ENCODE measurements at places on chromosomes 11 and 22. TPM values are rescaled to one million over a fixed set of nuclear protein-coding genes. Genes with fewer than 3 reads are reported as not detected.

ZNRF3 gene
- 7.2 TPM for total RNA-seq

DNA sequence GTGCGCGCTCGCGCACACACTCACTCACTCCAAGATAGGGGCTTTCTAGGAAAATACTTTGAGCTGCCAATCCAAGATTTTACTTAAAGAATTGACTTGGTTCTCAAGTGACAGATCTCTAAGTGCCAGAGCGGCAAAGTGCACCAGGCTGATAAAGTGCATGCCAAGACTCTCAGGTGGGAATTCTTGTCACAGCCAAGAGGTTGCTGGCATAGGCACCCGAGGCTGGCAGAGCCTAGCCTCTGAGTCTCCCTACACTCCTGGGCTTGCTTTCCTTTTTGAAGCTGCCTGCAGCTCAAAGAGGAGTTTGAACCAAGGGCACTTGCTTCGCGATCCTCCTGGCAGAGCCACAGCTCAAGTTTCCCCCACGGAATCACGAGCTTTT is 2.5 kb upstream of the ADM start:
- H3K4me3 ChIP-seq: peak overlapping the region; percentile 50
- DNase-seq: peak; percentile 49
- H3K27ac ChIP-seq: no peak overlapping the region
- no peaks in the 10 kb centered on the region for H3K27me3 ChIP-seq

DNA sequence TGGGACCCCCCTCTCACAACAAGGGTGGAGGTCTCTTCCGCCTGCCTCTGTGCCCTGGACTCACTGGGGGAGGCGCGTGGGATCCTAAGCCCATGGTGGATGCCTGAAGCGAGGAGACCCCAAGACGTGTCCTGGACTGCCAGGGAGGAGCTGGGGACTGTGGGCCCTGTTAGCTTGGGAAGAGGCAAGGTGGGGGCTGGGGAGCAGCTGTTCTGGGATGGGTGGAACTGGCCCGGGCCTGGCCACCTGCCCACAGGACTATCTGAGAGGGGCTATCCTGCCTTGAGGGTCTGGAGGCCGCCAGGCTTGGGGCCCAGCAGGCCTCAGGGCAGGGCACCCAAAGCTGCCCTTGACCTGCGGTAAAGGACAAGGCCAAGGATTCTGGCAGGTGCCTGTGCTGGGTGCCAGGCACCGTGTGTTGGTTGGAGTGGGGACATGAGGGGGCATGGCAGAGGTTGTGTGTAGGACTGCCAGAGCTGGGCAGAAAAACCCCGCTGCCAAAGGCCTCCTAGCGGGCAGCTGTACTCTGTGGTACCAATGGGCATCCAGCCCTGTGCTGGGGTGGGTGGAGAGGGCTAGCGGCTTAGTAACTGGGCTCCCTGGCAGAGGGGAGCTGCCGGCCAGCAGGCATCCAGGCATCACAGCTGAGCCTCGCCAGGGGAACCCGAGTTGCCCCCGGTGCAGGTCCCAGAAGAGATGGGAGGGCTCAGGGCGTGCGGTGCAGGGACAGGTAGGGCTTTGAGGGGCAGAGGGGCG is 670 bp downstream of the LSP1 start:
- no peaks in the 10 kb centered on the region for H3K27me3 ChIP-seq
- no peak overlapping the region for H3K27ac ChIP-seq
- DNase-seq: no peak
- H3K4me3 ChIP-seq: no peak overlapping the region

DNA sequence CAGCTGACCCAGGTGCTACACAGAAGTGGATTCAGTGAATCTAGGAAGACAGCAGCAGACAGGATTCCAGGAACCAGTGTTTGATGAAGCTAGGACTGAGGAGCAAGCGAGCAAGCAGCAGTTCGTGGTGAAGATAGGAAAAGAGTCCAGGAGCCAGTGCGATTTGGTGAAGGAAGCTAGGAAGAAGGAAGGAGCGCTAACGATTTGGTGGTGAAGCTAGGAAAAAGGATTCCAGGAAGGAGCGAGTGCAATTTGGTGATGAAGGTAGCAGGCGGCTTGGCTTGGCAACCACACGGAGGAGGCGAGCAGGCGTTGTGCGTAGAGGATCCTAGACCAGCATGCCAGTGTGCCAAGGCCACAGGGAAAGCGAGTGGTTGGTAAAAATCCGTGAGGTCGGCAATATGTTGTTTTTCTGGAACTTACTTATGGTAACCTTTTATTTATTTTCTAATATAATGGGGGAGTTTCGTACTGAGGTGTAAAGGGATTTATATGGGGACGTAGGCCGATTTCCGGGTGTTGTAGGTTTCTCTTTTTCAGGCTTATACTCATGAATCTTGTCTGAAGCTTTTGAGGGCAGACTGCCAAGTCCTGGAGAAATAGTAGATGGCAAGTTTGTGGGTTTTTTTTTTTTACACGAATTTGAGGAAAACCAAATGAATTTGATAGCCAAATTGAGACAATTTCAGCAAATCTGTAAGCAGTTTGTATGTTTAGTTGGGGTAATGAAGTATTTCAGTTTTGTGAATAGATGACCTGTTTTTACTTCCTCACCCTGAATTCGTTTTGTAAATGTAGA is 1.7 kb downstream of the MALAT1 start:
- peak overlapping the region; percentile 90 for H3K27ac ChIP-seq
- peak overlapping the region; percentile 95 for H3K4me3 ChIP-seq
